ENCODE measurements at places on chromosomes 16 and 17.
A peak's percentile ranks its signal among the peaks of the same experiment; 100 is the strongest.

GRCh38 chr16:10729104-10730048 lies 14.3 kb upstream of the NUBP1 start:
- no peak for DNase-seq

DNA sequence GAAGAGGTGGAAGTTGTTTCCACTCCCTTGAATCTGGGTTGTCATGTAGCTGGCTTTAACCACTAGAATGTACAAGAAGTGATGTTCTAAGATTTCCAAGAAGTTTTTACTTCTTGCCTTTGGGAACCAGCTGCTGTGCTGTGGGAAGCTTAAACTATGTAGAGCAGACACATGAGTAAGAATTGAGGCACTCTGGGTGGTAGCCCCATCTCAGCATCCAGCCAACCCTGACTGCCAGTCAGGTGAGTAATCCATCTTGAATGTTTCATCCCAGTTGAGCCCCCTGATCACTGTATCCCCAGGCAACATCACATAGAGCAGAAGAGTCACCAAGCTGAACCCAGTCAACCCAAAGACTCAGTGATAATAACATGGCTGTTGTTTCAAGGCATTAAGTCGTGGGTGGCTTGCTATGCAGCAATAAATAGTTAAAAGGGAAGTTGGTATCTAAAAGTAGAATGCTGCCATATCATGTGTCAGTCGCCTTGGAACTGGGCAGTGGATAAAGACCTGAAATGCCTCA lies 62.8 kb upstream of the GPR139 start:
- DNase-seq: no peak

DNA sequence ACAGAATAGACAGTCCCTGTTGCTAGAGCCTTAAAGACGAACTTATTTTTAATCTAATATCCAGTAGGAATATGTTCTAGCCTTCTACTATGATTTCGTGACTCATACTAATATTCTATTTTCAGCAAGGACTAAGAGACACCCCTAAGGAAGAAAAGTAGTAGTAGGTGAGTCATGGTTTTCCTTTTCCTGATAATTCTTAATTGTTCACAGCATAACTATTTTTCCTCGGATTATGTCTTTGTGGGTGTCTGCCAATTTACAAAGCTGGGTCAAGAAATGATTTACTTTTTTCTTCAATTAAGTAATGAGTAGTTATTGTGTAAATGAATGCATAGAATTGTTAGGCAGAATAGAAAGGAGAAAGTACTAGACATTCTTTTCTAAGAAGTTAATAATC lies 292.2 kb downstream of the TOX3 start:
- no peak for DNase-seq

GRCh38 chr17:55063885-55064874 lies 95.6 kb downstream of the STXBP4 start:
- DNase-seq: no peak

DNA sequence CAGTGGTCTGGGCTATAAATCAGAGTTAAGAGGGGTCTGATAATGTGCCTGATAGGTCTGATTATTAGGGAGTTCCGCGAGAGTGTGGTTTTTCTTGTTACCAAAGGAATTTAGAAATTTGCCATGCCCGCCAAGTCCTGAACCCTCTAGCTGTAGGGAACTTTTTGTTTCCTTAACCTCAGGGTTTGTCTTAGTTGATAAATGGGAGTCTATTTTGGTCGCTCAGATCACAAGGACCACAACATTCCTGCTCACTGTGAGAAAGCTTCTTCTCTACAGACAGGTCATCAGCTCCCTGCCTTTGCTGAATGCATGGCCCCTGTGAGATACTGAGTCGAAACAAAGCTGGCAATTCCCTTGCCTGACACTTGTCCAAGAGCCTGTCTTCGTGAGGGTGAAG lies 497.8 kb downstream of the HS3ST4 start:
- no peak for DNase-seq

GRCh38 chr16:77993111-77993985 lies 29.0 kb upstream of the CLEC3A start:
- DNase-seq: no peak

DNA sequence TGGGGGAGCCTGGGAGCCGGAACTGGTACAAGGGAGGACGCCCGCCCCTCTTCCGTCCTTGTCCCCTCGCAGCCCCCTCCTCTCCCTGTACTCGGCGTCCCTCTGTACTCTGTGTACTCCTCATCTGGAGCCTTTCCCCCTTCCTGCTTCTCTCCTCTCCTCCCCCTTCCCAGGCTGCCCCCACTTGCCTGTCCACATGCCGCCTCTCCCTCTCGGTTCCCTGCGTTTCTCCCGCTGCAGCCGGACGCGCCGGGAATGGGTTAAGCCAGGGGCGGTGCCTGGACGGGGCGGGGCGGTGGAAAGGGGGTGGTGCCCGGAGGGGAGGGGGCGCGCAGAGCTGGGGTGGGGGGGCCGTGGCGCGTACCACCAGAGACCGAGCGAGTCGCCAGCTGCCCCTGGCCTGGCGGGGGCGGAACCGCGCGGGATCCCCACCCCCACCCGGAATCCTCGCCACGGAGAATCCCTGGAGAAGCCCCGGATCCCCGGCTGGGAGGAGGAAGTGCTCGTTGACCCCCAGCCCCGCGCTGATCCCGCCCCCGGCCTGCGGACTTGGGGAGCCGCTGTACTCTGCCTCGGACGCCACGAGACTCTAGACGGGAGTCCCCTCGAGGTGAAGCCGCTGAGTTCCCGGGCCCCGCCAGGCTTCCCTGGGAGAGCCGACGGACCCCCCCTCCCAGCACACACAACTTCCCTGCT lies 22.6 kb downstream of the GJD3 start:
- peak; percentile 96 for DNase-seq

GRCh38 chr16:13110124-13110796 lies 208.9 kb downstream of the SHISA9 start:
- DNase-seq: no peak

GRCh38 chr17:46836500-46836899 lies 14.9 kb upstream of the WNT9B start:
- DNase-seq: no peak

GRCh38 chr17:50651661-50652060 lies 17.0 kb downstream of the ABCC3 start:
- no peak for DNase-seq

DNA sequence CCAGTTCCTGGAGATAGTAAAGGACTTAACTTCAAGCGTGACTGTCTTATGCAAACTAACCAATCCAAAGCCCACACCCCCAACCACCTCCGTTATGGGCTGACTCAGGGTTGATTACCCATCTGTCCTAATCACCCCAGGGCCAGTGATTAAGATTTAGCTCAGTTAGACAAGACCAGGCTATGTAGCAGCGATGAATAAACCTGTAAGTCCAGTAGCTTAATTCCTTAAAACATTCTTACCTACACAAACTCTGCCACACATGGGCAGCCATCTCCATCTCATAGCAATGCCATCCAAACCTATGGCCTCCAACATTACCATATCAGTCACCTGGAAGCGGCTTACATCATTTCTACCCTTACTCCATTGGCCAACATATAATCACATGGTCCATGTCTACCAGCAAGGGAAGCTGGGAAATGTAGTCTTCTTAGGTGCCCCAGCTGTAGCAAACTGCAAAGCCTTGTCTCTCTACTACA lies 266.7 kb downstream of the SHISA9 start:
- DNase-seq: no peak

- peak; percentile 65 for DNase-seq
These were observed 1.1 kb upstream of the USP32 start for GRCh38 chr17:60392845-60393702.

DNA sequence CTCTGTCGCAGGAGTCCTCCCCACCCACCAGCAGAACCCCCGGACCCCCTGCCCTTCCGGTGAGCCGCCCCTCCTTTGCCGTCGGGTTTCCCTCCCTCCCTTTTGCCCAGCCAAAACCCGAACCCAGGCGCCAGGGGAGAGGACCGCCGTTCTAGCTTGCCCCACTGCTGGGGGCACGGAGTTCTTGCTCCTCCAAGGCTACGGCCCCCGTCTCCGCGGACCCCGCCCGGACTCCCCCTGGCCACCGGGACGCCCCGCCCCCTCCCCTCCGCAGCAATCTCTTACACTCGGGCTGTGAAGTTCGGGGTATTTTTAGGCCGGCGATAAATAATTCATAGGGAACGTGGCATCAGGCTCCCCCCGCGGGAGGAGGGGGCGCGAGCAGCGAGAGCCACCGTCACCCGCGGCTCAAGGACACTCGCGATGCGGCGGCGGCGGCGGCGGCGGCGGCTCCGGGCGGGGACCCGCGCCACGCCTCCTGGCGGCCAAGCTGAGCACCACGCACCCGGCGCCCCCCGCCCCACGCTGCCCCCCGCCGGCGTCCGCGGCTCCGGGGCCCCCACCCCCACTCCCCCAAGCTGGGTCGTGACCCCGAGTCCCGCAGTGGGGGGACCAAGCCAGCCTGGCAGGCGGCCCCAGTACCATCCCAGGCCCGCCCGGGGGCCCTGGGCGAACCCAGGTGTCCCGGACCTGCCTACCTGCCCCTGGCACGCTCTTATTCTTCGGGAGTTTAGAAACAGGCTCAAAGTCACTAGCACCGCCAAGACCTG lies at the start of gene GRIN2C:
GRIN2C (minus strand) TSS at position 427 of the 770 bp plus-strand sequence. CDS start 4,793 bp downstream, outside the sequence.
- no peak for DNase-seq

DNA sequence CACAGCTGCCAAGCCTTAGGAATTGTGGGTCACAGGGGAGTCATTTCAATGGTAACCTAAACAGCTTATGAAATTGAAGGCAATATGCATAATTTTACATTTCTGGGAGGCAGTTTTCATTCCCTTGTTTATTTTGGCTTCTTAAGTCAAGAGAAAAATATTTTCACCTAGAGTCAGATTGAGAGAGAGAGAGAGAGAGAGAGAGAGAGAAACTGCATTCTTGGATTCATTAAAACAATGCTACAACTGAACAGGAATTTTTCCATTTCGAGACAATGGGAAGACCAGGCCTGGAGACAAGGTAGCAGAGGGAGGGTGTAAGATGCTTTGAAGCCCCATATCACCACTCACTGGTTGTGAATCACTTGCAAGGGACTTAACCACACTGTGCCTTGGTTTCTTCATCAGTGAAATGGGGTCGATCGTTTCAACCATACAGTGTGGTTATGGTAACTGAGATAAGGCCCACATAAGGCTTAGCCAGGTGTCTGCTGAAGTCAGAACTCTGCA lies 224.7 kb upstream of the IRX3 start:
- no peak for DNase-seq

DNA sequence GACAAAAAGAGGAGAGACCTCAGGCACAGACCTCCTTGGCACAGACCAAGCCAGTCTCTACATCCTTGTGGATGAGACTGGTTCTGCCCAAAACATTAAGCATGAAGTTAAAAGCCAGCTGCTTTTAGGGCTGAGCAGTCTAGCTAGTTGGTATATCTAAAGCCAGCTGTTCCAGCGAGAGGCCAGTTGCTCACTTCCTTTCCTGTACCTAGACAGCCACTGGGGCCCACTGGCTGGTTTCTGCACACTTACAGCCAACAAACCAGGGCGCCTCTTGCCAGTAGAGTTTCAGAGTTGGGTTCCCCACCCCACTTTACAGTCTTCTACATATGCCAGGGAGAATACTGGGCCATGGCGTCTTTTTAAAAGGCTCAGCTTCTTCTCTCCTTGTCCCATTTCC lies 242.4 kb downstream of the ZFHX3 start:
- no peak for DNase-seq

GRCh38 chr17:78347453-78347852 lies 12.4 kb downstream of the SOCS3 start:
- peak; percentile 84 for DNase-seq

DNA sequence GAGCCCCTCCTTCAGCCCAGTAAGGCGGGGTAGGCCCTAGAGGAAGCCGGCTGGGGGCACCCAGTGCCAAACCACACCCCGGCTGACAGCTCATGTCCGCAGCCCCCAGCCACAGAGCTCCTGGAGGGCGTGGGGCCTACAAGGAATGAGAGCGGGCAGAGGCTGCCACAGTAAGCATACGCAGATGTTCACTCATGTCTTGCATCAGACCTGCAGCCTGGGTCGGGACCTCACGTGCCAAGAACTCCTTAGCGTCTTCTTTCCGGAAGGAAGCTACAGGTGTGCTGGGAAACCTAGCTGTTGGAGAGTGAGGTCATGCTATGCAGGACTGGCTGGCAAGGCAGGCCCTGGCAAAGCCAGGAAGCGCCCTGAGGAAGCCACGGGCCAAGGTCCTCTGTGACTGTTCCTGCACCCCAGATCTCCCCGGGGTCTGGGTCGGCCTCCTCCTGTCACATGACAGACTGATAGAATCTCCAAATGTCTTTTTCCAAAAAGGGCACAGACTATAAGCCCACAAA lies 1.6 kb downstream of the ZNF598 start:
- DNase-seq: peak; percentile 76

GRCh38 chr16:30064729-30065101 lies 845 bp upstream of the ALDOA start:
- DNase-seq: no peak

DNA sequence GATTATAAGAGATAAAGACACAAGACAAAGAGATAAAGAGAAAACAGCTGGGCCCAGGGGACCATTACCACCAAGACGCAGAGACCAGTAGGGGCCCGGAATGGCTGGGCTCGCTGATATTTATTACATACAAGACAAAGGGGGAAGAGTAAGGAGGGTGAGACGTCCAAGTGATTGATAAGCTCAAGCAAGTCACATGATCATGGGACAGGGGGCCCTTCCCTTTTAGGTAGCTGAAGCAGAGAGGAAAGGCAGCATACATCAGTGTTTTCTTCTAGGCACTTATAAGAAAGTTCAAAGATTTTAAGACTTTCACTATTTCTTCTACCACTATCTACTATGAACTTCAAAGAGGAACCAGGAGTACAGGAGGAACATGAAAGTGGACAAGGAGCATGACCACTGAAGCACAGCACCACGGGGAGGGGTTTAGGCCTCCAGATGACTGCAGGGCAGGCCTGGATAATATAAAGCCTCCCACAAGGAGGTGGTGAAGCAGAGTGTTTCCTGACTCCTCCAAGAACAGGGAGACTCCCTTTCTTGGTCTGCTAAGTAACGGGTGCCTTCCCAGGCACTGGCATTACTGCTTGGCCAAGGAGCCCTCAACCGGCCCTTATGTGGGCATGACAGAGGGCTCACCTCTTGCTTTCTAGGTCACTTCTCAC lies 63.9 kb upstream of the ARL4D start:
- no peak for DNase-seq

GRCh38 chr17:8836821-8837562 lies 30.5 kb downstream of the PIK3R6 start:
- DNase-seq: no peak

GRCh38 chr16:55585631-55586030 lies 19.1 kb downstream of the CAPNS2 start:
- no peak for DNase-seq

DNA sequence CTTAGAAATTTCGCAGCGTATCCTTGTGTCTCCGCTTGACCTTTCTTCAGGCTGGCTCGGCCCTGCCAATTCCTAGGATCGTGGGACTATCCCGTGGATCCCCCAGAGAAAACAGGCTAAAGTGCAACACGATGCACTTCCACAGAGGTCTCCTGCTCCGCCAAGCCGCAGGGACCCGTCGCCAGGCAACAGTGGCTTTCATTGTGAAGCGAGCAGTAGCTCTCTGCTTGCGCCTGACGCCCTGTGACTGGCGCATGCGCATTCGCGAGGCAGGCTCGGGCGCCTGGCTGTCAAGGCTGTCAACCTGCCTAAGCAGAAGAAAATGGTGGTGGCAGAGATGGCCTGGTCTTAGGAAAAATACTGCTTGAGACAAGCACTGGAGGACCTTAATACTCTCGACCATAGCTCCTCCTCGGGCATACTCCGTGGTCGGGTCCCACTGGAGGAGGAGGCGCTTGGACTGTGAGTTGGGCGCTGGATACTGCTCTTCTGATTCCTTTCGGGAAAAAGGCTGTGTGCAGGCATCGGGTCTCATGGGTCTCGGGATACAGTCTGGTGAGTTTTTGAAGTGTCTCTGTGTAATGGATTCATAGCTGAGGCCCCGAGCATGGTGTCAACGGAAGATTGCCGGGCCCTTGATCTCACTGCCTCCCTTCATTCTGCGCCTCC lies 2336.1 kb downstream of the TP53TG3F start:
- no peak for DNase-seq

- DNase-seq: no peak
These were observed 5.2 kb downstream of the PLXDC1 start for GRCh38 chr17:39146273-39146672.

Data from left lung (tissue), 14 donors.